Cortex of kidney (tissue), 1 donor: ENCODE measurements at places on chromosomes 3 and 15.

DNA sequence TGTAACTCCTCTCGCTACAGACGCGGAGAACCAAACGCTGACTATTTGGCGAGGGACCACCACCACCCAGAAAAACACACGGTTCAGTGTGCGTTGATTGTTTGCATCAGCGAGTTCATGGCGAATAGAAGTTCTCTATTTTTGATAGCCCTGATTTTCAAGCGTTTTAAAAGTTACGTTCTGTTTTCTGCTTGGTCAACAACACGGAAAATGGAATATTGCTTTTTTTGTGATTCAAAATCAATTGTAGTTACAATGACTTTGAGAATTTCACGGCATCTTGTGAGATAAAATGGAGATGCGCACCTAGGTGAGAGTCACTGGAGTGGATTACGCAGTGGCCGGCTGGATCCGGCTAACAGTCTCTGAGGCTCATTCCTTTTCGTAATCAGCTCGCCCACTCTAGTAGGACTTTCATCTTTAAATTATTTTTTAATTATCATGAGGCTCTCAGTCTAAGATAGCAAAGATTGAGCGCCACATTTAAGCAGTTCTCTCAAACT is 54.8 kb downstream of the CCDC54 start:
- no peak for DNase-seq

DNA sequence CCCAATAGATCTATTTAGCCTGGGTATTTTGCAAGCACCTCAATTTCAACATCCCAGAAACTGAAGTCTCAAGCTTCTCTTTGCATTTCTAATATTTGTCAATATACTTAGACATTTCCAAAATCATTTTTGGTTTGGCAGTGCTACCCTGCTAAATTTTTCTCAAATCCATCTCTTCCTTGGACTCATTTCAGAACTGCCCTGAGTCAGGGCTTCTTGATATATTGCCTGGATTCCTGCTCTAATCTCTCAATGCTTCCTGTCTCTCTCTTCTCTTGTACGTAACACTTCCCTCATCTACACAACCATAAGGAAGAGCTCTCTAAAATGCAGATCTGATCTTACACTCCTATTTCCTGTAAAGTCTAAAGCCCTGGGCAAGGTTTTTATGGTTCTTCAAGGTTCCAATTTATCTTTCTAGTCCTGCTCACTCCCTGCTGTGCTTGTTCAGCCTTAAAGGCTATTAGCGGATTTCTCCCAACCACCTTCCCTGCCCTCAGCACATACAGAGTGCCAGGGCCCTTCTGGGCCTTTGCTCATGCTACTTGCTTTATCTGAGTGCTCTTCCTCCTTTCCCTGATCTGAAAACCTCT is 53.0 kb upstream of the MME start:
- no peak for DNase-seq

GRCh38 chr15:60392601-60392985 is 5.2 kb downstream of the ANXA2 start:
- no peak for DNase-seq

- no peak for DNase-seq
Measured at GRCh38 chr3:151016478-151016795, 43.9 kb upstream of the CLRN1 start.
